ENCODE measurements at places on chromosomes 3 and 15.

DNA sequence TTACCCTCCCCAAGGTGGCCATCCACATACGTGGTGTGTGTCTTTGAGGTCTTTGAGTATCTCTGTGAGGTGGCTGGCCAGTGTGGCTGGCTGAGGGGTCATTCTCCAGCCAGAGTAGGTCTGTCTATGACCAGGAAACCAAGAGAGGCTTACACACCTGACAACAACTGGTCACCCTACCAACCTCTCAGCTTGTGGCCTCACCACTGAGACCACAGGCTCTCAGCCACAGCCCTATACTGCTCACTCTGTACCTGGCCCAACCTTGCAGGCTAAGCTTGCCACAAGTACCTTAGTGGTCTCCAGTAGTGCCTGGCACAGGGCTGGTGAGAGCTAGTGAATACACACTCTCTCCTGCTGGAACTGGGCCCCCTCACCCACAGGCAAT lies 5.1 kb downstream of the HEMK1 start:
- ATAC-seq = no peak

DNA sequence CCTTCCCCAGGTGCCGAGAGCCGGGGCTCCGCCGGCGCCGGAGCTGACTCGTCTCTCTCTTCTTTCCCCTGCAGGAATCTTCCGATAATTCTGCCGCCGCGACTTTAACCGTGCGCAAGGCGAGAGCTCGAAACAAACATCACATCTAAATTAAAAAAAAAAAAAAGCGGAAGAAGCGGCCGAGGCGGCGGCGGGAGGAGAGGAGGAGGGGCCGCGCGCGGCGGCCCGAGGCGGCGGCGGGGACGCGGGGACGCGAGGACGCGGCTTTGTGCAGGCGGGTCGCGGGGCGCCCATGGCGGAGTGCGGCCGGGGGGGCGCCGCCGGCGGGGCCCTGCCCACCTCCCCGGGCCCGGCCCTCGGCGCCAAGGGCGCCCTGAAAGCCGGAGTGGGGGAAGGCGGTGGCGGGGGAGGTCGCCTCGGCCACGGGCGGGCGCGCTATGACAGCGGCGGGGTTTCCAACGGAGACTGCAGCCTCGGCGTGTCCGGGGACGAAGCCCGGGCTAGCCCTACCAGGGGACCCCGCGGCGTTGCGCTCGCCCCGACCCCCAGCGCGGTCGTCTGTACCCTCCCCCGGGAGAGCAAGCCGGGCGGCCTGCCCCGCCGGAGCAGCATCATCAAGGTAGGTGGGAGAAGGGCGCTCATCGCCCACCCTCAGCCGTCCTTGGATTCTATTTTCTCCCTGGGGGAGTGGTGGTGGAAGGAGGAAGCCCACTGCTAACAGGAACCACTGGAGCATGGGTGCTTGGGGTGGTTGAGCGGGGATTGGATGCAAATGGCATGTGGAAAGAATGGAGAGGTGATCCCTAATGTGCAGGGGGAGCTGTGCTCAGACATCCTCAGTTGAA lies at the start of gene PLCL2:
Gene PLCL2 (plus strand): TSS at position 208 of the 845 bp plus-strand sequence. CDS start 85 bp downstream, at position 293.
- ATAC-seq = peak; percentile 76

DNA sequence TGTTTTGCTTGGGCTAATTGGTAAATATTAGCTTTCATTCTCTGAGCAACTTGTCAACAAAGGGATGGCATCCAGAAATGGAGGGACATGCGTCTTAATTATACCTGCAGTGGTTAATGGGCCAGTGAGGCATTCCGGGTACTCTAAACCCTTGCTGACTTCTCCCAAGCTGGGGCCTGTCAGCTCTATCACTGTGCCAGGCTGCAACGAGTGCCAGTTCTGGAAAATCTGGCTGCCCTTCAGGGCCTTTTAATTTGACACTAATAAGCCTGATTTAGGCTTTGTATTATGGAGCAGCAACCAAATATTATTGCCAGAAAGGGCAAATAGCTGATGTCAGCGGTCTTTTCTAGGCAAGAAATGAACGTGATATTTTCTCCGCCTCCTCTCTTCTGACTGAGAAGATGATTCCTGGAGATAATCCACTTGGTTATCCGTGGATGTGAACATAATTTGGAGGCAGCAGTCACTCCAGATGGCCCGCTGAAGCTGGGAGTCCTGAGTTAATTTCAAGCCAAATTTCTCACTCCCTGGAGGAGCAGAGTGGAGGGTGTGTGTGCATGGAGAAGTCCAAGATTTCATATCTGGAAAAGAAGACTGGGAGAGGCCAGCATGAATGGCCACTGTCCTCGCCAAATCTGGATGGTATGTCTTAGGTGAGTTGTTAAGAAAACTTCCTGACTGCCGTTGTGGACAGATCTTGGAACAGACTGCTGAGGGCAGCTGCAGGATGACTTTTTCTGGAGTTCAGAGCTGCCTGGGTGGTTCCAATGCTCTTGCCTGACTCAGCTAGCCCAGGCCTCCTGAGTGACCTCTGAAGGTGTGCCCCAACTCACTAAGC lies 44.4 kb upstream of the PSMD6 start:
- ATAC-seq = no peak

- ATAC-seq = no peak
Measured at GRCh38 chr3:69120879-69121464, 1.4 kb downstream of the LMOD3 start.

DNA sequence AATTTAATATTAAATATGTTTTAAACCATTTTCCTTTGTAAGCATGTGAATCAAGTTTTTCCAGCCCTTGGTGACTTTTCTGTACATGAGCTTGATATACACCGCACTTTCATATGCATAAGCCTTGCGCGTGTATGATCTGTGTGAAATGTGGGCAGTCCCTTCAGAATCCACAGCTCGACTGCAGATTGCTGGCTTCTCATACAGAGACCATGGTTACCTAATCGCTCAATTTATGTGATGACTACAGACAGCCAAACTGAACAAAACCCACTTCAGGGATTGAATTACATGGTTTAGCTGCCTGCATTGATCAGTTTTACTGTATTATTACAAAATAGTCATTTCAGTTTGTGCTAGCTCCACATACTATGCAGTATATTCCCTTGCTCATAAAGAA lies 212.3 kb upstream of the NECTIN3 start:
- ATAC-seq = no peak

- ATAC-seq = peak; percentile 24
Measured at GRCh38 chr15:76340198-76340802, 3.7 kb downstream of the ISL2 start.

DNA sequence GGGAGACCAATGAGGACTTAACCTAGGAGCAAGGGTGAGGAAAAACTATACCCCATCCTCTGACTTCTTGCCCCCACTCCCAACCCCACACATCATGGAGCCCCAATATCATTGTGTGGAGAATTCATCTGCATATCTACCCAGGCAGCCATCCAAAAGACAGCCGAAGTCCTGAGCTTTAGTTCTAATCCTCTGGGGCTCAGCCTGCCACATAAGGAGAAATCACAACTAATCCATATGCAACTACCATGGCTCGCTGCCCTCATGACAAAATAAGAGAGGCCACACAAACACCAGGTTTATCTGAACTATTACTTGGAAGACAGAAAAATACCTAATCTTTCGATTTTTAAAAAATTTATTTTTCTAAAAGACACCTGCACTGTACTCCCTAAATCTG lies 17.7 kb downstream of the HEXA start:
- ATAC-seq = no peak

- no peak for ATAC-seq
Measured at GRCh38 chr3:105388176-105388575, 21.5 kb downstream of the ALCAM start.

- no peak for ATAC-seq
Measured at GRCh38 chr3:53773611-53774368, 72.4 kb downstream of the CHDH start.

- ATAC-seq = no peak
Measured at GRCh38 chr3:111324151-111324550, 217.8 kb upstream of the CD96 start.

GRCh38 chr3:97235611-97236315 lies 421.4 kb downstream of the EPHA6 start:
- ATAC-seq = no peak

GRCh38 chr15:99683000-99683670 lies 50.1 kb downstream of the LYSMD4 start:
- no peak for ATAC-seq

DNA sequence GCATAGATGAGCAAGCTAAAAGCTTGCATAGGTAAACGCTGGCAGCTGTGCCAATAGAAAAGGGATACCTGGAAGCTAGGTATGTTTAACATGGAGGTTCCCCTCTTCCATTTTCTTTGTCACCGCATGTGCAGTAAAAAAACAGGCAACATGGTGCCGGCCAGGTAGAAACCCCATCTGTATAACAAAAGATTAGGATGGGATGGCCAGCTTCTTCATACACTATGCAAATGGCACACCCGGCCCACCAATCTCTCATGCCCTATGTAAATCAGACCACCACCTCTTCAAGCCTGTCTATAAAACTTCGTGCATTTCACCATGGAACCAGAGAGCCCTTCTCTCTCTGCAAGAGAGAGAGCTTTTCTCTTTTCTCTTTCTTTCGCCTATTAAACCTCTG lies 224.3 kb upstream of the P2RY1 start:
- no peak for ATAC-seq

DNA sequence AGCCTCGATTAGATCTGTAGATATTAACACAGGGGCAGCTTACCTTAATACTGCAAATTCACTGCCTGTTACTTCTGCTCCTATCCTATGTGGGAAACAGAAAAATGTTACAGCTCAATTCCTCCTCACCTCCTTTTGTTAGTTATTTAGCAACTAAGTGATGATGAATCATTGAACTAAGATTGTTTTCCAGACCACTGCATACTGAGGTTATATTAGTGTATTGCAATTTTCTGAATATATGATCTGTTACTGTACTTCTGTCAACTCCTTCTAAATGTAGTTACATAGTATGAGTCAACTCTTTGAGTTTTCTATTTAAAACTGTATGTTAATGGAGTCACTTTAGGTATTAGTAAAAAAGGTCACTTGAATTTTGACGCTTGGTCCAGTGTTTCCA lies 331.5 kb upstream of the SLCO3A1 start:
- no peak for ATAC-seq

DNA sequence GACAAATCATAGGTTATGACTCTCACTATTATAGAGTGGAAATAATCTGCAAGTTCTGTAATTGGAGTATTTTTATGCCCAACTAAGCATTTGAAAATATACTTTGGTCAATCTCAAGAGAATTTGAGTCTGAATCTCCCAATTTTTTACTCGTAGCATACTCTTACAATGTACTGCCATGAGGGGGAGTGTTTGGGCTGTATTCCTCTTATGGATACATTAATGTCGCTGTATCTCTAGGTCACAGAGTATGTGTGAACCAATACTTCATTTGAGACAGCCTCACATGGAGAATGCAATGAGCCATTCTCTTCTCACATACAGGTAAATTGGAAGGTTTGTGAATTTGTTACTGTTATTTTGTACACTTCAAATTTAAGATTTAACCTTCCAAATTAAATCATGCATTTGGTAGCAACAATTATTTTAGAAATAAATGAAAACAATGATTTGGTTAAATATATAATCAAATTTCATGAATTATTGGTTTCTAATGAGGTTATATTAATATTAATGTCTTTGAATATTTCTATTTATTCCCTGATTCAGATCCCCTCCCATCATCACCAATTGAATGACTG lies 5.5 kb upstream of the CD200 start:
- ATAC-seq = peak; percentile 86

GRCh38 chr15:47095833-47096232 lies 621.5 kb upstream of the SEMA6D start:
- ATAC-seq = no peak

- no peak for ATAC-seq
Measured at GRCh38 chr15:95795386-95795785, 535.1 kb upstream of the NR2F2 start.

- no peak for ATAC-seq
Measured at GRCh38 chr15:52144656-52145178, 32.1 kb upstream of the BCL2L10 start.

DNA sequence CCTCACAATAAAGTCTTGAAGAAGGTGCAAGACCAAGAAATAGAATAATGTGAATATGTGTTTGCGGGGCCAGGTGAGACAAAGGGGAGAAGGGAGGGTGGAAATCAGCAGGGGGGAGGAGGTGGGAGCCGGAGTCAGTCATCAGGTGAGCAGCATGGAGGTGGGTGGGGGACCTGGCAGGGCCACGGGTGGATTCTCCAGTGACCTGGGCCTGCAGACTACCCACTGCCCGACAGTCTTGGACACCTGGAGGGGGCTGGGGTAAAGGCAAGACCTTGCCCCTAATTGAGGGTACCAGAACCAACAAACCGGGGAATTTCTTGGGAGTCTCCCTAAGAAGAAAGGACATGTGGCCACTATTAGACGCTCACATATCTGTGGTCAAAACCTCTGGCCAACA lies 95.8 kb downstream of the CHSY1 start:
- no peak for ATAC-seq

DNA sequence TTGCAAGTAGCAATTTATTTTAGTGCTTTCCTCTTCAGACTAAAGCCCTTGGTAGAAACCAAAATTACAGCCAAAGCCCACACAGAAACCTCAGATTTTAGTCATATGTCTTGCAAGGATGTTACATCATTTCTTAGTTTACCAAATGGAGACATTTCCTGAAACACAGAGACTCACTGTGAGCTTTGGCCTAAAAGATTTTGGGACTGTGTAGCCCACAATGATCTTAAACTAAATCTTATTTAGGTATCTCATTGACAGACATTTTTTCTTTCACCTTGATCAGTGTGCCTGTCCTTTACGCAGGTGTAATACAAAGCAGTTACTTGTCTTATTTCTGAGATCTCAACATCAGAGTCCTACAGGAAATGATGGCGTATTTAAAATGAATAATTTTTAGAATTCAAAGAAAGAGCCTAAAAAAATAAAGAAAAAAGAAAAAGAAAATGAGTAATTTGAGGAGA lies 27.8 kb upstream of the AP4E1 start:
- ATAC-seq = no peak

- no peak for ATAC-seq
Measured at GRCh38 chr15:80577552-80578205, 117.4 kb upstream of the ABHD17C start.

DNA sequence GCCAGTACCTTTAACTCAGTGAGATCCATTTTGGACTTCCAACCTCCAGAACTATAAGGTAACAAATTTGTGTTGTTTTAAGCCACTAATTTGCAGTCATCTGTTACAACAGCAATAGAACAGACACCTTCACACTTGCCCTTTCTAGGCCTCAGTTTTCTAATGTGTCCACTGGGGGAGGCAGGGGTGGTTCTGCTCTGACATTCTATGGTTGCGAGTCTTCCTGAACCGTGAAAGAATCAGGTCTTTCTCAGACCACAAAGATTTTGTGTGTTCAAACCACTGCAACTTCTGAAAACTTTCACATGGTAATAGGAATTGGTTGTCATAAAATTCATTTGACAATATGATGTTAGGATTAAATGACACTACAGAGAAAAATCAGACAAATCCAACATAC lies 26.8 kb upstream of the CSTA start:
- ATAC-seq = no peak
